ENCODE measurements at places on chromosomes 2 and 18.

DNA sequence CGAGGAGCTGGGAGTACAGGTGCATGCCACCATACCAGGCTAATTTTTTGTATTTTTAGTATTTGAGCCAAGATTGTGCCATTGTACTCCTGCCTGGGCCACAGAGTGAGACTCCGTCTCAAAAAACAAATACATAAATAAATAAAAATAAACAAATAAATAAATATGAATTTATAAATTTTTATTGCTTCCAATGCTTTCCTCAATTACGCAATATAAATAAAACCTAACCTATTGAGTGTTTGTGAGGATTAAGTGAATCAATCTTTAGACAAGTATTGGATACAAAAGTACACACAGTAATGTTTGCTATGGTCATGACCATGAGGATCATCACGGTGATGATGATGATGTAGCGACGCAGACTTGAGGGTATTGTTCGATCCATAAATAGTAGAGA, 257.4 kb downstream of the ASXL3 start:
- DNase-seq, result no peak

GRCh38 chr18:48836806-48837615, 113.8 kb downstream of the SMAD7 start:
- DNase-seq, result no peak

DNA sequence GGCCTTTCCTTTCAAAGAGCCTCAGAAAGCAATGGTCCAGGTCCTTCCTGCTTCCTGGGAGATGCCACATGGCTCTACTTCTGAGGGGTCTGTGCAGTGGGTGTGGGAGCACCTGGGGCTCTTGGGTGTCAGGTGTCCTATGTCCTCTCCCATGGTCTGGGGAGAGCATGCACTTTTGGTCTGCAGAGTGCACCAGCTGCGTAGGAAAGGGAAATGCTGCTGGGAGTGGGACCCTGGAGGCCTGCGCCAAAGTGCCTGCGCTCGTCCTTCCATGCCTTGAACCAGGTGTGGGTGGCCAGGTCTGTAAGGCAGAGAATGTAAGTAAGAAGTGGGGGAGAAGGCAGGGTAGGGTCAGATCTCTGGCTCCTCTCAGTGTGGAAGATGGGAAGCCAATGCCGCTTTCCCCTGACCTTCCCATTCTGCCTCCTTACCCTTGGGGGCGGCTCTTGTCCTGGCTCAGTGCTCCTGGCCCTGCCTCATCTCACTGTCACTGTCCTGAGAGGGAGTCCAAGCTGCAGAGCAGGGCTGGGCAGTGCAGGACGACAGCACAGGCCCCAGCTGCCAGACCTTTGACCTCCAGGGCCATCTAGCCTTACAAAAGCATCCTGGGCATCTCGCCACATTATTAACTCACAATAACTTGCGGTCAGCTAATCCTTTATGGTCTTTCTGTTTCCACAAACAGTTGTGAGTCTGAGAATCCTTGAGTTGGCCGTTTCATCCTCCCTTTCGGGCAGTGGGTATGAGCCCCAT, 6.6 kb upstream of the PROM2 start:
- DNase-seq, result no peak

DNA sequence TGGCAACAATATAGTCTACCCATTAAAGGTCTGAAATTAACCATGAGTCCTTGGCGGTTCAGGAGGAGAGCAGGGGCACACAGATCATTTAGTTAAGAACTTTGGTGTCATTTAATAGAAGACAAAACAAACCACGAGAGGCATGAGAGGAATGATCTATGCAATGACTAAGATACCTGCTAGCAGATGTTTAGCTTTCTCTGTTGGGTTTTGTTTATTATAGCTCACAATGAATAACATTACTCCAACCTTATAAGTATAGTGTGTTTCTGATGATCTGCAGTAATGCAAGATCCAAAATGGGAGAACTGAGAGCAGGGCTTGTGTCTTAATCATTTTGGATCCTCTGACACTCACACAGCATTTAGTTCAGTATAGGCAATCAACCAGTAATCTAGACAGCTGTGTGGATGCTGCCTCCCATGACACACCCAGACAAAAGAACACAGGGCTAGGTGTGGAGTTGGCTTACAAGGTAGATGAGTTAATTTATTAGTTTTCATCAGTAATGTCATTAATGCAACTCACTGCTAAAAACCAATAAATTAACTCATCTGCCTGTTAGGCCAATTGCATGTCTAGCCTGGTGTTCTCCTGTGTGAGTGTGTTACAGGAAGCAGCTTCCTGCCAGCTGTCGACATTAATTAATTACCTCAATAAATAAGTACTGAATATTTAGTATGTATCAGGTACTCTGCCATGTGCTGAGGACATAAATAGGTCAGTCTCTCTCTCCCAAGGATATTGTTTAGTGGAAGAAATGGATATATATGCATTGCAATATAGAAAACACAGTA, 92.3 kb downstream of the CLIP4 start:
- no peak for DNase-seq

DNA sequence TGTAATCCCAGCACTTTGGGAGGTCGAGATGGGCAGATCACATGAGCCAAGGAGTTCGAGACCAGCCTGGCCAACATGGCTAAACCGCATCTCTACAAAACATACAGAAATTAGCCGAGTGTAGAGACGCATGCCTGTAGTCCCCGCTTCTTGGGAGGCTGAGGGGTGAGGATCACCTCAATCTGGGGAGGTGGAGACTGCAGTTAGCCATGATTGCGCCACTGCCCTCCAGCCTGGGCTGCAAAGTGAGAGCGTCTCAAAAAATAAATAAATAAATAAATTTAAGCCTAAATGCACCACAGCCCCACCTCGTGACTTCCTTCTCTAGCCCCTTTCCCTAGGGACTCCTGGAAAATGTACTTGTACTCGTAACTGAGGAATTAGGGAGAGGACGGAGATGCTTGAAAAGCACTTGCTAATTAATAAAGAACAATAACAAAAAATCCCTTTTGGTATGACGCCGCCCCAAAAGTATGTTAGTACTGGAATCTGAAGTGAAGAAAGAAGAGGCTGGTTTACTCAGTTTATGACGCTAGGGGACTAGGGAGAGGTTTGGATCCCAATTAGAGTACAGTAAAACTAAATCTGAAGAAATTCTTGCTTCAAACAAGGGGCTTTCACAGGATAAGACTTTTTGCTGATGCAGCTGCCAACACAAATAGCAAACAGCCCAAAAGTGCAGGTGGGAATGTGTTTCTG, 887 bp upstream of the ZNF396 start:
- DNase-seq, result no peak

GRCh38 chr2:190103144-190103543, 40.6 kb upstream of the MSTN start:
- no peak for DNase-seq

- no peak for DNase-seq
Measured at GRCh38 chr2:46512185-46512584, 32.8 kb downstream of the TMEM247 start.

GRCh38 chr18:65287652-65288051, 463.2 kb upstream of the CDH7 start:
- no peak for DNase-seq

DNA sequence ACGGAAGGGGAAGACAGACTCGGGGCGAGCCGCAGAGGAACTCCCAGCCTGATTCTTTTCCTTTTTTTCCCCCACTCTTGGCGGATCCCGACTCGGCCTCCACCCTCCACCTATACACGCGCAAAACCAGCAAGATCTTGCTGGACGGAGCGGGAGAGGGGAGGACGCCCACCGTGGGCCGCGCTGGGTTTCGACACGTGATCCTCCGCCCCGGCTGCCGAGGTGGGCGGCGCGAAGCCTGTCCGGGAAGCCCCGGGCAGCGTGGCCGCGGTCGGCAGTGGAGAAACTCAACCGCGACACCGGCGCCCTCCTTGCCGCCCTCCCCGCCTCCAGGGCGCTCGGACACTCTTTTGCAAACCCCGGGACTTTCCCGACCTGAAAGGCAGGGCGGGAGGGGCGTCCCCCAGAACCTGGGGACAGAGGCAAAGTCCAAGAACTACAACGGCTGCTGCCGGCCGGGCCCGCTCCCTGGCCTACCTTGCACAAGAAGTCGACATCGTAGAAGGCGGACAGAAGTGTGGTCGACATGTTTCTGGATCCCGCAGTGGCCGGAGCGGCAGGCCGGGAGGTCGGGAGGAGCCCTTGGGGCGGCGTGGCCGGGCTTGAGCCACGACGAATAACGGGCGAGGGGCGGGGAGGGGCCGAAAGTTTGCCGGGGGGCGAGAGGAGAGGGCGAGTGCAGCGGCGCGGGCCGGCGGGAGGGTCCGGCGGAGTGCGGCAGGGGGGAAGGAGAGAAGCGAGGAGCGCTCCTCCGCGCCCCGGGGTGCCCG, 433 bp downstream of the ZFP36L2 start:
- no peak for DNase-seq

- DNase-seq, result no peak
Measured at GRCh38 chr2:192195548-192196418, 1.1 kb upstream of the TMEFF2 start.

- no peak for DNase-seq
Measured at GRCh38 chr18:46402396-46402795, 254.6 kb downstream of the LOXHD1 start.

DNA sequence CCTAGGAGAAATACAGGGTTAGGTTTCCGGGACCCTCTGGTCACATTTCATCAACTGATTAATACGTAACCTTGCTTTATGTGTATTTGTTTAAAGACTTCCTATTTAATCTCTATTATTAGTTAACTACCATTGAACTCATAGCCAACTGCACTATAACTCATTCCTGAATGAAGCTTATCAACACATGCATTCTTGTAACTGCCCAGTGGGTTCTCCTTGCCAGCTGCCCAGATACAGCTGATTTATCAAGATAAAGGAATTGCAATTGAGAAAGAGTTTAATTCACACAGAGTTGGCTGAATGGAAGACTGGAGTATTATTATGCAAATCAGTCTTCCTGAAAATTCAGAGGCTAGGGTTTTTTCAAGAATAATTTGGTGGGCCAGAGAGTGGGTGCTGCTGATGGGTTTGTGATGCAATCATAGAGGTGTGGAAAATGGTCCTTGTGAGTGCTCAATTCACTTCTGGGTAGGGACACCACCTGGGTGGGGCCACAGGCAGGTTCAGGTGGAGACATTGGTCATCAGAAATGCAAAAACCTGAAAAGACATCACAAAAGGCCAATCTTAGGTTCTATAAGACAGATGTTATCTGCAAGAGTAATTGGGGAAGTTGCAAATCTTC, 21.1 kb upstream of the NOSTRIN start:
- DNase-seq, result no peak
